ENCODE measurements at places on chromosomes 6 and 20.

GRCh38 chr6:158611541-158612370 is 32.8 kb downstream of the DYNLT1 start:
- DNase-seq = no peak

DNA sequence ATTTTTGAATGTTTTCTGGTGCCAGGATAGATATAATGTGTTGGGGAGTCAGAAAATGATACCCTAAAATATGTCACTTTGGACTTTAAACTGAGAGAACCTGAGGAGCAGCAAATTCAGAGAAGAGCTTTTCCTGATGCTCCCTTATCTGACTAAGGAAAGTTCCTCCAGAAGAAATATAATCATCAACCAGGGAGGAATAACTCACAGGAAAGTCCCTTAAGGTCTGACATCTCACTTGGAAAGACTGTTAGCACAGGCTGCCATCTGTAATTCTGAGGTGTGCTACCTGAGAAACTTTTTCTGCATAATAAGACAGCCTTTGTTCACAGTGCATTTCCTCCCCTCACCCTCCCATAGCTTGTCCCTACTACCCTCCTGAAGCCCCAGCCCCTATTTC is 218.6 kb downstream of the SYNE1 start:
- no peak for DNase-seq

GRCh38 chr20:41145821-41146620 is 8.7 kb downstream of the PLCG1 start:
- no peak for DNase-seq

DNA sequence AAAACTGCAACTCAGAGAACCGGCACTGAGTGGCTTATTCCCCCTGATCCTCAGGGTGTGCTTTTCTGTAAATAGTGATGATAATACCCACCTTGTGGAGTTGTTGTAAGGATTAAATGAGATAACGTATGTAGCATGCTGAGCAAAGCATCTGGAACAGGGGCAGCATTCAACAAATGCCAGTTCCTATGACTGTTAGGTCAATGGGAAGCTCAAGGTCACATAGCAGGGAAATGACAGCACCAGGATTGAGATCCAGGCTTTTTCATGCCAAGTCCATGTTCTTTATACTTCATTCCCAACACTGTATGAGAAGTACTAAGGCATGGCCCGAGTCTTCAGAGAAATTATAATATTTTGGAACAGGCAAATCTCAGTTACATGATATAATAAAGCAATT is 5.1 kb downstream of the RCAN2 start:
- DNase-seq = no peak

GRCh38 chr20:10093087-10093591 is 58.4 kb downstream of the ANKEF1 start:
- no peak for DNase-seq

DNA sequence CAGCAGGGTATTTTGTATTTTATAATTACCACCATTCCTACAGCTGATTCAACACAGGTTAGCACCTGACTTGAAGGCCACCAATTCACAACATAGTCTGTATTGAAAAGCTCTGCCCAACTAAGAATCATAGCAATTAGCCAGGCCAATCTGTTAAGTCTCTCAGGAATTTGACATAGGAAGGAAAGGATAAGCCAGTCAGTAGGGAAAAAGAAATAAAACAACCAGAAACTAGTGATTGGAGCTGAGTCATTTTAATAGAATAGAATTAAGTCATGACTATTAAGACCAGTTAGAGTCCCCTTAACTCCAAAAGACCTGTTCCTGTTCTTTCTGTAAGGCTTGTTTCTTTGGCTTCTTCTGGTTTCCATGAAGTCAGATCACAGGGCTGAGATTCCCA is 8.1 kb downstream of the RANBP9 start:
- no peak for DNase-seq

DNA sequence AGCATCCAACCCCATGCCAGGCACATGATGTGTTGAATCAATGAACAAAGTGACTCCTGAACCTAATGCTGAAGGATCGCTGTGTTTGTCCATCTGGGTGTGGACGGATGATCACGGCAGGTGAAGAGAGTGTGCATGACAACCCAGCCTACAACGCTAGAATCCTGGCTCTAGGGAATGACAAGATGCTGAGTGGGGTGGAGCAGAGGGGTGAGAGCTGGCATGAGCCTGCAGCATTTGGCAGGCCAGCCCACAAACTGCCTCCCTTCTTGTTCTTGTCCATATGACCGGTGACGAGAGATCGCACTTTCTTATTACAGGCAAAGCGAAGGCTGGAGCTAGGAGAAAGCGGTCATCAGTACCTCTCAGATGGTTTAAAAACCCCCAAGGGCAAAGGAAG is 54.7 kb upstream of the CDKAL1 start:
- no peak for DNase-seq

DNA sequence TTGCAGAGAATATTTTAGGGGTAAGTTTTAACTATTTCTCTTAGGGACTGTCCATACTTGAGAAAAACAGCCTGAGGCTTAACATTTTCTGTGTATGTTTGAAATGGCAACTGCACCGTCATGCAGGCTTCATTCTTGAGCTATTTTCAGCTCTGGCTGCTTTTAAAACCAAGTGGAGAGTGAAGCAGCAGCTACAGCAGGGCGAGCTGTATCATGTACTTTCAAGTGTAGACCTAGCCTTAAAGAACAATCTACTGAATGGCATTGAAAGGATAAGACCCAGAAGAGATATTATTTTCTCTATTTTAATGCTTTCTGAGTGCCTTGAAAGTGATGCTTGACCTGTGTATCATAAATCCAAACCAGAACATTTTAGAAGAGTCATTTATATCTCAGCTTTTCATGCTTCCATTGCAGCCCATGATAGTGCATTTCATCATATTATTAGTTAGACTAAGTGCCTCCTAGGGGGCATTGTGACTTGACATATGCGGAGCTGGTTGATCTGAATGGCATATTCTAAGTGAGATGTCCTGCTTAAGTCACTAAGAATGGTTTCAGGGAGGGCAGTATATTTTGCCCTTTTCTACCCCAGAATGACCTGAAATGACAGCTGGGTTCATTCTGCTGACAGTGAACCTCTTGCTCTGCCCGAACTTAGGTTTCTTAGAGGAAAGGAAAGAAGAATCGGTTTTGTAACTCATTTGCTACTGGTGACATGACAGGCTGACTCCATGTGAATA is 85.3 kb downstream of the NKAIN2 start:
- no peak for DNase-seq
